Dorsolateral prefrontal cortex (tissue), 122 donors: ENCODE measurements at places on chromosomes 6 and 20.
A peak's percentile ranks its signal among the peaks of the same experiment; 100 is the strongest.

DNA sequence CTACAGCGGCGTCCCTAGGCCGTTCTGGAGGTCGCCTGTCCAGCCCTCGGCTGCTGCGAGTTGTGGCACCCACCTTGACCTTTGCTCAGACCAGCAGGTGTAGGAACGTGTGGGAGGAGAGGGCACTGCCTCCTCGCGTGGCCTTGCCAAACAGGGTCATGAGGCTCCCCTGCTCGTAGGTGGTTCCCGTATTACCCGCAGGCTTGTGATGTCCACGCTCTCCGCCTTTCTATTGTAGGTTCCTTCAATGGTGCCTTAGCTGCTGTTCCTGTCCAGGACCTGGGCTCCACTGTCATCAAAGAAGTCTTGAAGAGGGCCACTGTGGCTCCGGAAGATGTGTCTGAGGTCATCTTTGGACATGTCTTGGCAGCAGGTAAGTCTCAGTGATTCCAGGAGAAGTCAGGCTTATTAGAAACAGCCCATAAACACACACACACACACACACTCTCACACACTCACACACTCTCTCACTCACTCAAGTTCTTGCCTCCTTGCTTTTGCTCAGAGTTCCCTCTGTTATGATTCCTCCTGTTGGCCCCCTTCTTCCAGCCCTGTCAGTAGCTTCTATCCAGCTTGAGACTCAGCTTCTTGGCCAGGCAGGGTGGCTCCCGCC is 942 bp downstream of the ACAT2 start:
- DNase-seq, result no peak

DNA sequence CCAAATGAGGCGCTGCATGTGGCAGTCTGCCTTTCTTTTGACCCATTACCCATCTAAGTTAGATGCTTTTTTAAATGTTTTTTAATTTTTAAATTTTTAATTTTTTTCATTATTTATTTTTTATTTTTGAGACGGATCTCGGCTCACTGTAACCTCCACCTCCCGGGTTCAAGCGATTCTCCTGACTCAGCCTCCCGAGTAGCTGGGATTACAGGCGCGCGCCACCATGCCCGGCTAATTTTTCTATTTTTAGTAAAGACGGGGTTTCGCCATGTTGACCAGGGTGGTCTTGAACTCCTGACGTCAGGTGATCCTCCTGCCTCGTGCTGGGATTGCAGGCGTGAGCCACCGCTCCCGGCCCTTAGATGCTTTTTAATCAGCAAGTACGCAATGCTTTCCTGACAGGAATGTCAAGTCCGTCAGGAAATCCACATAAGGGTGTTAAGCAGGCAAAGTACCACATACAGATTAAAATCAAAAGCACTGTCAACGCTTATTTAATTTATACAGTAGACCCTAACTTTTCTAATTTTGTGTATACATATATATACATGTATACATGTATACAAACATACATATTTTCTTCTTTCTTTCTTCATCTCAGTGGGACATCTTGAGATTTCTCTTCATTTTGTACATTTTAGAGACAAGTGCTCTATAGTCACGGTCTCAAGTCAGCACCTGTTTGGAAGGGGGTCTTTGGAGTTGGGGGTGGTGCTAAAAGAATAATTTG is 995 bp upstream of the GSTA4 start:
- no peak for DNase-seq

- DNase-seq, result no peak
Measured at GRCh38 chr6:65116326-65116725, 590.7 kb downstream of the EYS start.

GRCh38 chr6:14036911-14037310 is 80.7 kb upstream of the CD83 start:
- no peak for DNase-seq

- no peak for DNase-seq
Measured at GRCh38 chr6:111661541-111662061, 55.9 kb upstream of the TRAF3IP2 start.

- no peak for DNase-seq
Measured at GRCh38 chr20:32875673-32876072, 16.9 kb downstream of the EFCAB8 start.

GRCh38 chr6:145028144-145028818 is 707.0 kb downstream of the EPM2A start:
- no peak for DNase-seq

GRCh38 chr6:27630727-27631608 is 158.1 kb upstream of the ZNF184 start:
- peak; percentile 73 for DNase-seq

- no peak for DNase-seq
Measured at GRCh38 chr6:41100871-41101287, 28.1 kb downstream of the NFYA start.

DNA sequence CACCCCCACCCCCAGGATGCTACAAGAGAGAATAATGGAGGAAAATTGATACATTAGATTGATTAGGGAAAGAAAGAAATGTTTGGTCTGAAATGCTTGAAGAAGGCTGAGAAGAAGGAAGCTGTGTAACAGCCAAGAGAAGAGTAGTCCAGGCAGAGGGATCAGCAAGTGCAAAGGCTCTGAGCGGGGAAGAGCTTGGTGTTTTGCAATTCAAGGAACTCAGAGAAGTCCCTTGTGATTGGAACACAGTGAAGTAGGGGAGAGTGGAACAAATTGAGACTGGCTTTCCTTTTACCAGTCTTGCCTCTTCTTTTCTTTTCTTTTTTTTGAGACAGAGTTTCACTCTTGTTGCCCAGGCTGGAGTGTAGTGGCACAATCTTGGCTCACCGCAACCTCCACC is 76.6 kb upstream of the CHD6 start:
- DNase-seq, result no peak

DNA sequence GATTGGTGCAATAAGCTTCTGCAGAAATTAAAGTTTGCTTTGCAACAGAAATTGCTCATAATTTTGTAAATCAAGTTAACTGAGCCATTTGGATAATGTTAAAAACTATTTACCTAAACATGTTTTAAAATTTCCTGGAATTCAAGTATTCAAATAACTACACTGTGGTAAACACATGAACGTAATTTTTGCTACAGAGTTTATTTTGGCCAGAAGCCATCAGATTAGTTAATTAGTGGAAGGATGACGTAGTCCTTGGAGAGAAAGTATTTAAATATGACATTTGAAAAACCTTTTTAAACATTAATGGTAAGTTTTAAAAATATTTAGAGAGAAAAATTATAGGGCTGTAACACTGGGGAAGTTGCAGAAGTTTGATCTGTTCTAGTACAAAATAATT is 121.2 kb upstream of the UST start:
- DNase-seq, result no peak

DNA sequence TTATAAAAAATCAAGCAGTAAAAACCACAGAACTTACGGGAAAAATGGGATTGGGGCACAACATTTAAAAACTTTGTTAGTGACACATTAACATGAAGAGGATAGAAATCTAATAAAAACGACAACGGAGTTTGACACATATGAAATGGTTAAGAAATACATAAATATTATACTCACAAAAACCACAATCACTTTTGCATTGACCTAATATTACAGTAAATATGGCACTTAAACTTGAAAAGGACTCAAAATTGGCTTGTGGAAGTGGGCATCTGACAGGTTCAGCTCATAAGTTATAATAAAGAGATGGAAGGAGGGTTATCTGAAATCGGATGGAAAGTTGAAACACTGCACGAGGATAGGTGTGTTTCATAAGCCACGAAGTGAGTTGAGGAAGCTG is 523.7 kb downstream of the TFAP2B start:
- DNase-seq, result no peak
